ENCODE measurements at places on chromosomes 6 and 20.

GRCh38 chr6:84740385-84740784 is 24.0 kb downstream of the TBX18 start:
- no peak for DNase-seq

- DNase-seq = no peak
Observed at GRCh38 chr6:109486068-109486467, 3.0 kb upstream of the ZBTB24 start.

GRCh38 chr6:139475241-139475640 is 100.8 kb upstream of the CITED2 start:
- no peak for DNase-seq

- DNase-seq = no peak
Observed at GRCh38 chr6:96086745-96087144, 71.0 kb downstream of the FUT9 start.

DNA sequence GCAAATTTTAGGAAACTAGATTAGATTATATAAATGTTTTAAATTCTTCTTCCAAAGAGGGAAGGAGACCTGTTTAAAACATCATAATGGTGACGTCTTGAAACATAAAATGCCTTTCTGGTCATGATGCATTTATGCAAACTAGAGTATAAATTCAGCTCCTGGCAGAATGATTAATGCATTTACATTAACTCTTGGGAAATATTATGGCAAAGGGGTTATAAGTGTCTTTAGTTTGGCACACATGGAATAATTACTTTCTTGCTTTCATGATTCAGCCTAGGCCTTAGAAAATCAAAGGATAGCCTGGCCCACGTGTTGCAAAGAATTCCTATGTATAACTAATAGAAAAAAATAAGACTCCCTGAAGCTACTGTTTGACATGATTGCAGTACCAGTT is 639.2 kb downstream of the RFPL4B start:
- no peak for DNase-seq

DNA sequence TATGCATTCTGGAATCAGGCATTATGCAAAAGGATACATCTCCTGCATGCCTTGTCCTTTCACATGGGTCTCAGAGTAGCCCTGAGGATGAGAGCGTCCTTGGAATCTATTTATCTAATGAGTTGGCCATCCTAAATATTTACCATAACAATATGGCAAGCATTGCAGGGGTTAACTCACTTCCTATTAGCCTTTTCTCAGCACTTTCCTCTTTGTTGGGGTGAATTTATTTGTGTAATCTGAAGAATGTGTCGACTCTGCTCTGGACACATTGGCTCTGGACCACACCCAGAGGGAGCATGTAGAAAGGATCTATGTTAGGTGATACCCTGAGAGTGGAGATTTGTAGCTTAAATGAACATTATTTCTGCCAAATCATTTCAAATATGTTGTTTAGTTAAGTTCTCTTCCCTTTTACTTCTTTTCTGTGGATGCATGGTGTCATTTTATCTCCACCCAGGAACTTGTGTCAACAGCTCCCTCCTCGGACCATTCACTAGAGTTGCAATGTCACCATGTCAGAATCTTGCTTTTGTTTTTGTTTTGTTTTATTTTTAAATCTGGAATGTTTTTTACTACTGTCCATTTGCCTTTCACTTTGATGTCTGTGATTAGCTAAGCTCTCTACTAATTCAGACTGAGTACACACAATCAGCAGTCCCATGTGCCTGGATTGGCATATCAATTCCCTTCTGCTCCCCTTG is 757.0 kb upstream of the MMS22L start:
- no peak for DNase-seq

DNA sequence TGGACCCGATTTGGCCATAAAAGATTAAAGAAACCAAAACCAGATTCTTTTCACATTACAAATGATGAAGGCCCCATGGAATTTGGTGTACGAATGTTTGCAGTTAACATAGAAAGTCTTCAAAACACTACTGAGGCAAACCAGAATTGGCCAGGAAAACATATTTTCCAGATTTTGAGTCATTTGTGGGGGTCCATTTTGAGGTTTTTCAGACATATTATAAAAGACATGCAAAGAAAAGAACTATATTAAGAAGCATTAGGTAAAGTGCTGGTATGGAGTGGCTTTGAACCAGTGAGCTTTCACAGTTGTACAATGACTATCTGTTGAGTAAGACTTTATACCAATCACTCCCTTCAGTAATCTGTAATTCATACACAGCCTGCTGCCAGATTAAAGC is 168.9 kb upstream of the COL21A1 start:
- no peak for DNase-seq
